ENCODE measurements at places on chromosomes 2 and 18.

DNA sequence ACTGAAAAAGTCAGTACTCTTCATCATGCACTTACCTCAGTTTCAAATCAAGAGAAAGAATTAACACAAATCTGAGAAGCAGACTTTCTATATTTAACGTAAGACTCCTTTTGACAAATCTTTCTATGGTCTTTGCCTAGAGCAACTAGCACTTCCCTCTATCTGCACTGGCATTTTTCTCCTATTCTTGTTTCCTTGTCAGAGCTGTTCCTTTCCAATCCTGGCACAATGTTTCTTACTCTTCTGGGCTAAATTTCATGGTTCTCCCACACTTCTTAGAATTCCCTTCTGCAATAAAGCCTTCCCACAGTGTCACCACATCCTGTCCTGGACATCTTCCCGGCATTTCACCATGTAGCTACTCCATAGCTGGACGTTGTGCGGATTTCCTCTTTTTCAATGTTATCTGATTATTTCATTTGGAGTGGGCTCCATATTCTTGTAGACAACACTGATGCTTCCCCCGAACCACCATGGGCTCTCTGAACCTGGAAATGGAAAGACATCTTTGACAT is 144.7 kb upstream of the CTNNA2 start:
- no peak for DNase-seq

GRCh38 chr2:112465382-112465781 is 16.6 kb upstream of the TTL start:
- DNase-seq, result no peak

DNA sequence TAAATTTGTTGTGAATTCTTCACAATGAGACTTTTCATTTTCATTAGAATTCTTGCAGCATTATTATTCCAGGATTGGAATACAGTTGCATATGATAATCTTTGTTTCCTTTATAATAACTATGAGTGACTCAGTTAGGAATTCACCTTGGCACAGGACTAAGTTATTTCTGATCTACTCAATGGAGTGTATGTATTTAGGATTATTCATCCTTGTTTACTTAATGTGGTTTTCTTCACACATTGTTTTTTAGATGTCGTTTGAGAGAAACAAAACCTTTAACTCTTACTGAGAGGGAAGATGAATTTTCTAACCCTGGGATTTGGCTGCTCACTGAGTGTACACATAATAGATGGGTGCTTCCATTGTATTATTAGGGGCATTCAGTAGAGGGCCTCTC is 970.1 kb downstream of the DPP10 start:
- no peak for DNase-seq

DNA sequence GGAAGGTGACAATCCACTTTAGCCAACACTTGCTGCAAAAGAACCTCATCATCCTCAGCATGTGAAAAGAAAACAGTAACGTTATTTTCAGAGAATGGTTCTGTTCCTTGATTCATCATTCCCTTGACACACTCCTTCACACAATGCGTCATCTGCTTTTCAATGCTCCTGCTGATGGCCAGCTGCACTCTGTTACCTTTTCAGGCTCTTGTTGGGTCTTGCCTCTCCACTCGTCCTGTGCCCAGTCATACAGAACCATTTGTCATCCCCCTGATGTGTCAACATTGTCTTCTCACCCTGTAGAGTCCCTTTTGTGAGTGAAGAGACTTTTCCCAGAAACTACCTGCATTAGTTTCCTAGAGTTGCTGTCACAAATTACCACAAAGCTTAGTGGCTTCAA is 12.2 kb upstream of the DTNA start:
- no peak for DNase-seq

GRCh38 chr2:15687720-15688119 is 96.1 kb downstream of the DDX1 start:
- DNase-seq, result no peak

DNA sequence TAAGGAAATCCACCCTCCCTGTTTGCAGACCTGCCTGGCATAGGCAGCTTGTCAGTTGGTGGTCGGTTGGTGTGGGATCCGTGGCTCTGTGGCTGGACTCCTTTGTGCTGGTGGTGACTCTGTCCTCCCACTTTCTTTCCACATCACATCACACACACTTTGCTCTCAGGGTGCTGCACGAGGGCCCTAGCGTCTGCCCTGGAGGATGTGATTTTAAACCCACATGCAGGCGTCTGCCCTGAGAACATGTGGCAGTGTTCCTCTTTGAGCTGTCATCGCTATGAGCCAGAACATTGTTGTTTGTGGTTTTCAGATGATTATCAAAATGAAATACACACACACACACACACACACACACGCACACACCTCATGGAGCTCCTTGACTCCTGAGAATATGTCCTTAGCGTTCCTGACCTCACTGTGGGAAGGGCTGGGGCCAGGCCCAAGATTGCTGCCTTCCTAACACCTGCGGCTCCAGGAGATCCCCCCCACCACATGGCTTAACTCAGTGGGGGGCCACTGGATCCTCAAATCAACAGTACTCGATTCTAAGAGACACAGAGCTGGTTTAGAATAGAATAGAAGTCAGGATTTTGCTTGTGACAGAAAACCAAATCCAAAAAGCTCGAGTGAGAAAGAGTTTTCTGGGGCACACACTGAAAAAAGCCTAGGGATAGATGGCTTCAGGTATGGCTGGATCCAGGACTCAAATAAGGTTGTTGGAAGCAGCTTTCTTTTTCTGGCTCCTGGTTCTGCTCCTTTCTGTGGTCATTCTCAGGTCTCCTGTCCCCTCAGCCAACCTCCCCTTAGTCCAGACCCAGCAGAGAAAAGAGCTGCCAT is 54.8 kb downstream of the RTP5 start:
- no peak for DNase-seq

DNA sequence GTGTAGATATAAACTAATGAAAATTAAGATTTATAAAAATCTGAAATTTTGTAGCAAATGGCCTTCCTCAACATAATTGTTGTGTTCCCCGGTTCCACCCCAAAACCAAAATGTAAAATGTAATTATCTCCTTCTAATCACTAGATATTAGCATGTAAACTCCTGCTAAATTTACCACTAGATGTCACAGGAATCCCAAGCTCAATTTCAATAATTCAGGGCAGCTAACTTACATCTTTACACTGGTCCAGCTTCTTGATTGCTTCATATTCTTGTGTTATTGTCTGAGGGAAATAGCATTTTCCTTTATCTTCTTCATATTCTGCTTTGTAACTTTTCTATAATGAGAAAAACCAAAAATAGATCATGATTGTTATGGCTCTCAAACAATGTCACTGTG is 42.6 kb downstream of the NEB start:
- no peak for DNase-seq

DNA sequence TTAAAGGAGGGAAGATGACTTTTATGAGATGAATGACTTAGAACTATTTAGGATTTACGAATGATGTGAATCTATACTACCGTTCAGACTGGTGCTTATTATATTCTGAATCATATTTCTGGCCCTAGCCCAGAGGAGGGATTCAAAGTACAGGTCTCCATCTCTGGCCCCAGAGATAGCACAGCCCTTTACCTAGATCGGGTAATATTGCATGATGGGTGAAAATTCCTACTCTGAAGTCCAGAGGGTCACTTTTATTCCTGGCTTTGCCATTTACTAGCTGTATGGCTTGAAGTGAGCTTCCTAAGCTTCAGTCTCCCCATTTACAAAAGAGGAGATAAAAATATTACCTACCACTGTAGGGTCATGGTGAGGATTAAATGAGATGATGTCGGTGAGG is 135.8 kb upstream of the OSR1 start:
- DNase-seq, result no peak

DNA sequence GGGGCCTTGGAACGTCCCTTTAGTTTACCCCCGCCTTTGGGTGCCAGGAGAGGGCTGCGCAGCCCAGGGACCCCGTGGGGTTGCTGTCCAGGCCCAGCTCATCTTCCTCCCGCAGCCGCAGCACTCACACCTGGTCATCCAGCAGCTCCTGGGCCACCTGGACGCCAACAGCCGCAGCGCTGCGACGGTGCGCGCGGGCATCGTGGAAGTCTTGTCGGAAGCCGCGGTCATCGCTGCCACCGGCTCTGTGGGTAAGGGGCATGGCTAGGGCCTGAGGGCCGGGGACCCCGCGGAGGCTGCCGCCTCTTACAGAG is 37.2 kb downstream of the POMC start:
- DNase-seq, result no peak

- DNase-seq, result no peak
Measured at GRCh38 chr18:56888978-56889377, 237.8 kb downstream of the WDR7 start.

GRCh38 chr18:9106800-9107584 is 4.5 kb downstream of the NDUFV2 start:
- DNase-seq, result no peak

GRCh38 chr2:171018522-171018921 is 89.5 kb downstream of the GORASP2 start:
- DNase-seq, result no peak

DNA sequence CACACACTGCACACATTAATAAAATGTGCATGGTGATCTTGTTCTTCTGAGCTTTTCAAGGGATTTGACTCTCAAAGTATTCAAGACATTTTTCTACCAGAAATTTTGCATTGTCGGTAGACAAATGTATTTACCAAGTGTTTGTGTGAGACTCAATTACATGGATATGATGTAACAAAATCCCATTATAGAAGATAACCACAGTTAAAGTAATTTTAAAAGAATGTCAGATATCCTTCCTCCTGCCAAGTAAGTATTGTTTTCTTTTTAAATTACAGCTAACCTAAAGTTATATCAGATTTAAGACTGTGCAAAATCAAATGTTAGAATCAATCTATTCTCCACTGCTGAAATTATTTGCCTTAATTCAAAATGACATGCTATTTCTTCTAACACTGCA is 1344.5 kb upstream of the CHAC2 start:
- DNase-seq, result no peak

GRCh38 chr2:7950035-7950612 is 731.7 kb upstream of the ID2 start:
- DNase-seq, result no peak

GRCh38 chr2:45925636-45926366 is 274.3 kb downstream of the PRKCE start:
- no peak for DNase-seq

DNA sequence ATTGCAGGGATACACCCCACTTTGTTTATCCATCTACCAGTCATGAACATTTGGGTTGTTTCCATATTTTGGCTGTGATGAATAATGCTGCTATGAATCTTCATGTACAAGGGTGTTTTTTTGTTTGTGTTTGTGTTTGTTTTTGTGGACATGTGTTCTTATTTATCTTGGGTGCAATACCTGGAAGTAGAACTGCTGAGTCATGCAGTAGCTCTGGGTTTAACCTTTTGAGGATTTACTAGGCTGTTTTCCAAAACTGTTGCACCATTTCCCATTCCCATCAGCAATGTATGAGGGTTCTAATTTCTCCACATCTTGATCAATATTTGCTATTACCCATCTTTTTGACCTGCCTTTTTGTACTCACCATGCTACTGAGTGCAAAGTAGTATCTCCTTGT is 140.0 kb upstream of the CYP1B1 start:
- DNase-seq, result no peak

DNA sequence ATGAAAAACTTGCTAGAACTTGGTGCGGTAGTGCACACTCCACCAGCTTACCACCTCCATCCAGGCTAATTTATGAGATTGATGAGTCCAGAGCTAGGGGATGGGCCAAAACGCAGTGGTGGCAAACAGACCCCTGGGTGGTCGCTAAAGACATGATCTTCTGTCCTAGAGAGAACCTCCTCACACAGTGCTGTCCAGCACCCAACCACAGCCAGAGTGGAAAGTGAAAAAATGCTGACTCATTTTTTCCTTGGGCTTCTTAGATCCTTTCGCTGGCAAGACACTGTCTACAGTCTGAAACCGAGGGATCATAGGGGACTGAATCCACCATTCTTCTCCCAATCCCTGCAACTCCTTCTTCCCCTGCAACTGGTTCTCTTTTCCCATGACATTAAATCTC is 4.1 kb downstream of the ANTXR1 start:
- no peak for DNase-seq

DNA sequence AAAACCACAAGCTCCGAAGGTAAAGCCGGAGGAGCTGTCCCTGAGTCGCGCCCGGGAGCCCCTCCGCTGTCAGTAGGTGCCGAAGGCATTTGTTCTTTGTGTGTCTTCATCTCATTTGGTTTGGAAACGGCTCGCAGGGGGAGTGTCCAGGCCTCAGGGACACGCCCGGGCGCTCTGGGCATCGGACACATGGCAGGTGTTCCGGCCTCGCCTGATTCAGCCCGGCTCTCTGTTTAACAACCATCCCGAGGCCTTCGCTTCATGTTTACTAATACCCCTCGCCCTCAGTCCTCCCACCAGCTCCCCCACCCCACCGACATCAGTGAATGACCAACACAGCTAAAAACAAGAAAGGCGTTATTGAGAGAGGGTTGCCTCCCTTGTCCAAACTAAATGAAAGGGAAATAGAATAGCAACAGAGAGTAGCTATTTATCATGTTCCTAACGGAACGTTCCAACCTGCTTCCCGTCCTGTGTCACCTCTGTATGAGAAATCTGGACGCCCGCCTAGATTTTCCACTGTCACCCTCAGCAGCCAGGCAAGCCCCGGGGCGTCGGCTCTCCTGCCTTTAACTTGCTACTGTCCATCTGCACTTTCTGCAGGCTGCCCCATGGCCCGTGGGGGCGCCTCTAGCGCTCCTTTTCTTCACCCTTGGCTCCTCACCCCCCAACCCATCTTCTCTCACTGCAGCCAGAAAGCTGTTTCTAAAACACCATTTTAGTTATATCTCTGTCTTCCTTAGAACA is 73.9 kb downstream of the MYCN start:
- no peak for DNase-seq

DNA sequence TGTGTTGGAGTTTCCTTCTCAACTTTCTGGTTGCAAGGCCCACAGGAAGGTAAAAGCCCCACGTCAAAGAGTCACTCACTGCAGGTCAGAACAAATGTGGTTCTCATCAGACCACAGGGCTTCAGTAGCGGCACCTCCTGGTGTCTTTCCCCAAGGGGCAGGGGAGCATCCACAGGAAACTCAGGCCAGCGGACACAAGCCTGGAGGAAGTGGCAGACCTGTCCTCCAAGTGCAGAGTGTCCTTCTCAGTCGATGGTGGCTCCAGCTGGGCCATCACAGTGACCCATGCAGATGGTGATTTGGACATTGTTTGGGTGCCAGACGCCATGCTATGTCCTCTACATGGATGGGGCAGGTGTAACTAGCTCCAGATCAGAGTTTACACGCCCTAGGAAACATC is 84.9 kb downstream of the ACKR3 start:
- no peak for DNase-seq

DNA sequence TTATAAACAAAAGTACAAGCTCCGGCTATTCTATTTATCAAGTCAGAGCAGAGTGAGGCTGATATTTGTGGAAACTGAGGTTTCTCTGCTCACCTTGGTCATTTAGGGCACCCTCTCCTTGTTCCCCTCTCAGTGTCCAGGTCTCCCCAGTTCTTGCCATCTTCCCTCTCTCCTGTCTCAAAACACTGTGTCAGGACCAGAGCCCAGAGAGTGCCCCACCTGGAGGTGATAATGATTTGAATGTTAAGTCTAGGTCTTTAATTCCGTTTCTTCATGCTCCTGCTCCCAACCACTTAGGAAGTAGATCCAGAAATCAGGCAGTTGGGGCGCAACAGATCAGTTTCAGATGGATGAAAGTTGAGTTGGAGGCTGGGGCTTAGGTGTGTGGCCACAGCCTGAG is 9.2 kb upstream of the ADCY3 start:
- no peak for DNase-seq
